ENCODE measurements at places on chromosomes 7 and 10.

GRCh38 chr7:51589111-51589510, 272.5 kb upstream of the COBL start:
- DNase-seq: no peak

DNA sequence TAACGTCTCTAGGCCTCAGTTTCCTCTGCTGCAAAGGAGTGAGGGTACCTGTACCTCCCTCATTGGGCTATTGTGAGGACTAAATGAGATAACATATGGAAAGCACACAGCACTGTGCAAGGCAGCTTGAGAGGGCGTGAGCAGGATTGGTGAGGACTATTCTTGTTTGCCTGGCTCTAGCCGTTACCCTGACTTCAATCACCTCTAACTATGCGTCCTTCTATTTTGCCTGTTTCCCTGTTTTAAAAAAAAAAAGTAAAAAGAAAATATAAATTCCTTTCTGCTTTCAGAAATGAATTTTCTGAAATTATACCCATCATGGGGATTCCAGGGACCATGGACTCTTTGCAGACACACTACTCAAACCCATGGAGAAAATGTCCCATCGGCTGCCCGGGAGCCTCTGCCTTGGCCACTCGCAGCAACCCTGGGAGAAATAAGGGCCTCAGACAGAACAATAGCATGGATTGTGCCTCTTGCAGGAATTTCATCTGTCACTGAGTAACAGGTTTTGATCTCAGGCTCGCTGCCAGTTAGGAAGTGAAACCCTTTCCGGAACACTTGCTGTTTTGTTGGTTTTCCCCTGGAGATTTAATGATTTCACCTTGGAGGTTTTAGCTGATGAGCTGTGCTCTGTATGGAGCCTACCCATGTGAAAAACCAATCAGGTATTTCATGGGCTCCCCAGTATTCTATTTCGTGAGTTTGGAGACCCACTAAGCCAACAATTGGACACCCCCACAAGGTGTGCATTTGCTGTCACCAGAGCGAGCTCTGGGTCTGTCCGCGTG, 55.6 kb downstream of the STEAP1B start:
- DNase-seq: no peak

GRCh38 chr7:124318721-124319450, 286.0 kb upstream of the TMEM229A start:
- no peak for DNase-seq

- no peak for DNase-seq
Measured at GRCh38 chr10:69632516-69633199, 2.6 kb downstream of the FAM241B start.

DNA sequence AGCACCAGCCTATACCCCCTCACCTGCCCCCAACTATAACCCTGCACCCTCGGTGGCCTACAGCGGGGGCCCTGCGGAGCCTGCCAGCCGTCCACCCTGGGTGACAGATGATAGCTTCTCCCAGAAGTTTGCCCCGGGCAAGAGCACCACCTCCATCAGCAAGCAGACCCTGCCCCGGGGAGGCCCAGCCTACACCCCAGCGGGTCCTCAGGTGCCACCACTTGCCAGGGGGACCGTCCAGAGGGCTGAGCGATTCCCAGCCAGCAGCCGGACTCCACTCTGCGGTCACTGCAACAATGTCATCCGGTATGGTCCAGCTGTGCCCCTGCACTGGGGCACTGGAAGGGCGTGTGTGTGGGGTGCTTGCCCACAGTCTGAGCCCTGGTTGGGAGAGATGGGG, 40.0 kb upstream of the BMPR1A start:
- DNase-seq: no peak

GRCh38 chr10:86600296-86600695, 54.1 kb upstream of the OPN4 start:
- no peak for DNase-seq

- no peak for DNase-seq
Measured at GRCh38 chr7:139059905-139060304, 24.1 kb upstream of the ZC3HAV1L start.

DNA sequence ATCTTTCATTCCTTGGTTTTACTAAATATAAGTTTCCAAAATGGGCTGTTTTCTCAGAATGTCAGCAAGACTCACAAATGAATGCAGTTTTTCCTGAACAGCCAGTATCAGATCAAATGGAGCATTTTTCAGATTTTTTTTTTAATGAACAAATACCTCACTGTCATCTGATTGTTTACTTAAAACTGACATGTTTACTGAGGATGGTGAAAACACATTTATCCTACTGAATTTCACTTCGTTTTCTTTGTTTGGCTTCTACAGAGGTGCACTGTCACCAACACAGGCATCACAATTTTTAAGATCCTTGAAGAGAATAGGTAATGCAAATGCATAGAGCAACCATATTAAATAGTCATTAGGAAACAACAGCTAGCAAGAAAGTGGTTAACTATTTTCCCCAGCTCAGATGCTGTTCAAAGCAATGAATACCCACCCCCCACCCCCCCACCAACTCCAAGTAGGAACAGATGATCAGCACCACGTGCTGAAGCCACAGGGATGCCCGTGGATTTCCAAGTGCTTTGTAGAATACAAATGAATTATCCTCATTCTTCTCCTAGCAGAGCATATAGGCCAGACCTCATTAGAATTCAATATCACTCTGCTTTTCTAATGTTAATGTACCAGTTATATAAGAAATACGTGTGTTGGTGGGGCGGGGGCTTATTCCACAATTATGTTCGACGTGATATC, 205.9 kb downstream of the SKAP2 start:
- no peak for DNase-seq

DNA sequence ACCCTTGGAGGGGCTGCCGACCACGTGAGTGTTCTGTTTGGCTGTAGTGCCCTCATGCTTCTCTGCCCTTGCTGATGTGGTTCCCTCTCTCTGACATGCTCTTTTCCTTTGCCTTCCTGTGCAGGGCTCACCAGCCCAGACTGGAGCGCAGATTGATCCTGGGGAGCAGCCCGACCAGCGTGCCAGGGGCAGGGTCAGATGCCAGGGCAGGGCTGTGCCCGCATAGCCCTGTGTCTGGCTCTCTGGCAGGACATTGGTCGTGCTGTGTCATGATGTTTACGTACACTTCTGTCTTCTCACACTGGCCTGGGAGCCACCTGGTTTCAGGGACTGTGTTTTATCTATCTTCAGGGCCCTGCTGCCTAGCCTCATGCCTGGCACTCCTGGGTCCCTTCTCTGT, 300.8 kb downstream of the CAMK1D start:
- DNase-seq: no peak

DNA sequence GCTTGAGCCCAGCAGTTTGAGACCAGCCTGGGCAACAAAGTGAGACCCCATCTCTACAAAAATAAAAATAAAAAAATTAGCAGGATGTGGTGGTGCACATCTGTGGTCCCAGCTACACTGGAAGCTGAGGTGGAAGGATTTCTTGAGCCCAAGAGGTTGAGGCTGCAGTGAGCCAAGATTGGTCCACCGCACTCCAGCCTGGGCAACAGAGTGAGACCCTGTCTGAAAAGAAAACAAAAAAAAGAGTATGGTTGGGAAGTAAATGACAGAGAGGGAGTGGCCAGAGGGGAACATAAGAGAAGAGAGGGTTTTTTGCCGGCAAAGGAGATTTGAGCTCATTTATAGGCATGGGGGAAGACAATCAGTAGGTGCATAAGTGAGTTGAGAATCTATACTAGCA, 19.7 kb downstream of the PLXDC2 start:
- no peak for DNase-seq

DNA sequence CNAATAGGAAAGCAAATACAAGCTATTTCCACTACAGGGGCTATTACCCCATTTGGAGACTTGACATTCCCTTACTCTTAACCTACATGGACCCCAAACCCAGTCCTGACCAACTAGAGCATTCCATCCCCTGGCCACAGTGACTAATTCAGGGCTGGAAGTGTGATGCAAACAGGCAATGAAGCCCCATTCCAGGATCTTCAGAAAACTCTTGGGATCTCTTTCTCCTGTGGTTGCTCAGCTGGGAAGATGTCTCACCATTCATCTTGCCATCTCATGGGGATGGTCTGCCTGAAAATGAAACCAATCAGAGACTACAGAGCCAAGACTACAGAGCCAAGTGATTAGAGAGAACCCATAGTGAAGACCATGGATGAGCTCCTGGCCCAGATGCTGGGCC, 206.2 kb downstream of the ZNF365 start:
- DNase-seq: no peak

GRCh38 chr10:93165367-93165766, 91.7 kb downstream of the CYP26A1 start:
- DNase-seq: no peak

DNA sequence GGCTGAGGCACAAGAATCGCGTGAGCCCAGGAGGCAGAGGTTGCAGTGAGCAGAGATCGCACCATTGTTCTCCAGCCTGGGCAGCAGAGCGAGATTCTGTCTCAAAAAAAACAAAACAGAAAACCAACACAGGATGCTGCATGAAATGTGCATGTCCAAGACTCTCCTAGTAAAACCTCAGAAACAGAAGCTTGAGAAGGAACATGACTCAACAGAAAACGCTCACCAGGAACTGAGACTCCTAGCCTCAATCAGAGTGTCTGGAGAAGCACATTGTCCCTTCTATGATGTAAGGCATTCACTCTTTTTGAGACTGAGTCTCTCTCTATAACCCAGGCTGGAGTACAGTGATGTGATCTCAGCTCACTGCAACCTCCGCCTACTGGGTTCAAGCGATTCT, 168.3 kb downstream of the MYOF start:
- no peak for DNase-seq

DNA sequence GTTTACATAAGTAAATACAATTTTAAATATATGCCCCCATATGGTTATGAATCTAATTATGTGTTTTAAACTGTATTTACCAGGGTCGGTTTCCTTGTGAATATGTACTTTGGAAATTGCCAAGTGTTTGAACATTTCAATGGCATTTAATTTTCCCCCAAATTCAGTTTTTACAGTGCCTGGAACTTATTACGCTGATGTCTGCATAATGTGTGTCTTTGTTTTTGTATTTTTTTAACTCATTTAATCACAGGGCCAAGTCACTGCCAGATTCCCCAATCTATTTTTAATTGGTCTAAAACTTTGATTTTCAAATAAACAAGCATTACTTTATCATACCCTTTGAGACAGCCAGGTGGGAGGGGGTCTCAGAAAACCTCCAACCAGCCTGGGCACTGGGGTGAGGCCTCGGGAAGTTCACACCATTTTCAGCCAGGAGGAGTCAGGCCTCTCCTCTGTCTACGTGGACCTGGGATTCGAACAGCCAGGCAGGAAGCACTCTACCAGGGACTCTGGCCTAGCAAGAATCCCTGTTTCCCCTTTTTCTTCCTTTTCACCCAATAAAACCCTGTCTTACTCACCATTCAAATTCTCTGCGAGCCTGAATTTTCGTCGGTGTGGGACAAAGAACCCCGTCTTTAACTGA, 151.5 kb upstream of the COL1A2 start:
- no peak for DNase-seq

- DNase-seq: no peak
Measured at GRCh38 chr10:3666525-3667302, 118.3 kb downstream of the KLF6 start.

GRCh38 chr10:19493917-19494316, 322.3 kb upstream of the PLXDC2 start:
- no peak for DNase-seq

GRCh38 chr7:47351233-47352154, 230.4 kb downstream of the TNS3 start:
- DNase-seq: no peak

DNA sequence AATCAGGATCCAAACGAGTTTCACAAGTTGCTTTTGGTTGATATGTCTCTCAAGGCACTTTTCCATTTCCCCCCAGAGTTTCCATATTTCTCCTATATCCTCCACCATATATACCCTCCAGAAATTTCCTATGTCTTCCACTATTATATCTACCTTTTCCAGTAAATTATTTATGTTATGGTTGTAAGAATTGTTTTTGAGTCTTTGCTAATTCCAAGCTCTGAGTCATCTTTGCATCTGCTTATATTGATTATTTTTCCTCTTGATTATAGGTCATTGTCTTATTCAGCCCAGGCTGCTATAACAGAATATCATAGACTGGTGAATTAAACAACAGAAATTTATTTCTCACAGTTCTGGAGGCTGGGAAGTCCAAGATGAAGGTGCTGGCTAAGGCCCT, 12.7 kb downstream of the TACC2 start:
- DNase-seq: no peak

GRCh38 chr7:155009570-155010157, 6.7 kb upstream of the PAXIP1 start:
- no peak for DNase-seq

GRCh38 chr7:167976-168791, 24.2 kb upstream of the FAM20C start:
- DNase-seq: no peak

- no peak for DNase-seq
Measured at GRCh38 chr7:21123586-21123985, 304.3 kb upstream of the SP4 start.

GRCh38 chr10:90028312-90028711, 326.9 kb downstream of the KIF20B start:
- DNase-seq: no peak

GRCh38 chr7:69373171-69374043, 224.9 kb upstream of the AUTS2 start:
- DNase-seq: no peak

- no peak for DNase-seq
Measured at GRCh38 chr7:35967366-35968139, 166.7 kb downstream of the SEPTIN7 start.

GRCh38 chr10:122774231-122774630, 71.4 kb downstream of the CUZD1 start:
- no peak for DNase-seq

DNA sequence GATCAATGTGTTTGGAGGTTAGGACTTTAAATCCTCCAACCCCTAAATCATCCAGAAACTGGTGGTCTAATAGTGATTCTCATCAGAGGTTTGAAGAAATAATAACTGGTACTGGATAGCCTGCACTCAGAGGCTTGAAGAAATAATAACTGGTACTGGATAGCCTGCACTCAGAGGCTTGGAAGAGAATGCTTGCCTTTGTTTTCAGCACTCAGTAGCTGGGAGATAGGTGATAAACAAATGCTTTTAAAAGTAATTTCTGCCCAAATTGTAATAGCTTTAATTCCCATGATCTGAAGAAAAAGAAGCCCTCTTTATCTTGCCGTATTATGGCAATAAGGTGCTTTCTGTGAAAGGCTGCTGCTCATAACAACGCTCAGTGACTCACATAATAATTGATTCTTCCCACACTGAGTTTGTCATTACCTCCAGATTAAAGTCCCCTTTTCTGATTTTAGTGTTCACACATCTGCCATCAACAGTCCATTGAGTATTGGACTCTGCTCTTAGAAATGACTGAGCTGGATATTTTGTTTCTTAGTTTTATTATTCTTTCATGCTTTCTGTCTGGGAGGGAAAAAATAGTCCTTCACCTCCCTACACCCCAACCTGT, 112.3 kb upstream of the PHYHIPL start:
- no peak for DNase-seq

GRCh38 chr7:38574086-38574485, 57.1 kb downstream of the AMPH start:
- no peak for DNase-seq

GRCh38 chr10:72226418-72227027, 10.4 kb upstream of the ASCC1 start:
- no peak for DNase-seq
